Right ventricle myocardium inferior (tissue), 1 donor: ENCODE measurements at places on chromosomes 1 and 21. TPM values are rescaled to one million over a fixed set of nuclear protein-coding genes. Genes with fewer than 3 reads are reported as not detected.

- no peak for DNase-seq
Observed at GRCh38 chr1:231781892-231782291, 155.3 kb downstream of the DISC1 start.

DNA sequence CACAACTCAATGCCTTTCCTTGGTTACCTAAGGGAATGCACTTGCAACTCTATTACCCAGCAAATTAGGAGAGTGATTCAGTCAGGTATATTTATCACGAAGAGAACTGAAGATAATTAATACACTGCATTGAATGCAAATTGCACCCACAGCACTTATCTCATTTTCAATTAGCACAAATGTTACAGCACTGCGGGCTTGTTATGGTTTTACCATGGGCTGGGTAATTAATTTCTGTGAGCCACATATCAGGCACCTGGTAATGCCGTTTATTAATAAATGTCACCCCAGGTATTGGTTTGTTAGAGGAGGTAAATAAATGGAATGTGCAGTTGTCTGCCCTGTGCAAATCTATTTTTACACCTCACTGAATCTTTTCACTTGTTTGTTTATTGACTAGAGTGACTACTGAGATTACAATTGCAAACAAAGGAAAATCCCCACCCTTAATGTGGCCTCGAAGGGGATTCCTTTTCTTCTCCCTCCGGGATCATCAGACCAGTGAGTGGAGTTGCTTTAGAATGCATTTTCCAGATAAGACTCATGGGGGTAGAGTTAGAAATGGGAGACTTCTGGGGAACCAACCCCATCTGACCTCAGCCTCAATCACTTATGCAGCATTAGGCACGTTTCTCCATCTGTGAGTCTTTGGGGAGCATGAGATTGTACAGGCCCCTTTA lies 269.3 kb downstream of the RPS6KC1 start:
- DNase-seq, result no peak

DNA sequence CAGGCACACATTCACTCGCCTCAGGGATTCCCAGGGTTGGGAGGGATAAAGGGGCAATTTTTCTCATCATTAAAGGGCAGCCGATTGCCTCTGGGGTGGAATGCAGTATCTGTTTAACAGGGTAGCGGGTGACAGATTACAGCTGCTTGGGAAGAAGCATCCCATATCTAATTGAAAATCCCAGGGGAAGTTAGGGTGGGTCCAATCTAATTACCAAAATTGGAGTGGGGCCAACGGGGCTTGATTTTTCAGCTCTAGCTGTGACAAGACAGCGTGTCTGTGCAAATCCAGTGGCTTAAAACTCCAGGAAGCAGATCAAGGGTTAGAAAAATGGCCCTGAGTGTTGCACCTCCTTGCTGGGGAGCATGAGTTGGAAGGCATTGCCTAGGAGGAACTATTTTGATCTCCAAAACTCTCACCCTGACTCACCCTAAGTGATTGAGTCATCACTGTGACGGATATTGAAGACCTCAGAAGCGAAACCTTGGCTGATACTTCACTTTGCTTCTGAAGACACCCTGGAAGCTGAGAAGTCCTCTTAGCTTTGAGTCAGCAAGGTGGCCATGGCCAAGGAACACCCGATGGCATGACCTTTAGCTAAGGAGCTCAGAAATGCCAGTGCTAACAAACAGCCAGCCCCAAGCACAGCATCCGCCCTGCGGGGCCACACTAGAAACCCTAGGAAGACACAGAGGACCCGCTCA lies 46.0 kb downstream of the GRHL3 start:
- DNase-seq, result no peak

DNA sequence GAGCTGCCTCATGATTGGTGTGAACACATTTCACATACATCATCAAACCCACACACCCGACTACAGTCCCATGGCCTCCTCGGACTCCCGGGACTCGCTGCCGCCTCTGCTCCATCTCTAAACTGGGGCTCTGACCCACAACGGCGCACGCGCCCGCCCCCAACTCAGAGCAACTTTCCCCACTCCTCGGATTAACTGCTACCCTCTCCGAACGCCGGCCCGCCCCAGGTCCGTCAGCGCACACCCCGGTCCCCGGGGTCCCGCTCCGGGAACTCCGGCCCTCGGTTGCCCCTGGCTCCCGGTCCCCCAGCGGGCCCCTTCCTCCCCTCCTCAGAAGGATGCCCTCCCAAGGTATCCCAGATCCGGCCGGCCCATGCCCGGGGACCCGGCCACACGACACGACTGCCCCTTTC lies 740 bp downstream of the DSTYK start:
- peak; percentile 74 for DNase-seq

DNA sequence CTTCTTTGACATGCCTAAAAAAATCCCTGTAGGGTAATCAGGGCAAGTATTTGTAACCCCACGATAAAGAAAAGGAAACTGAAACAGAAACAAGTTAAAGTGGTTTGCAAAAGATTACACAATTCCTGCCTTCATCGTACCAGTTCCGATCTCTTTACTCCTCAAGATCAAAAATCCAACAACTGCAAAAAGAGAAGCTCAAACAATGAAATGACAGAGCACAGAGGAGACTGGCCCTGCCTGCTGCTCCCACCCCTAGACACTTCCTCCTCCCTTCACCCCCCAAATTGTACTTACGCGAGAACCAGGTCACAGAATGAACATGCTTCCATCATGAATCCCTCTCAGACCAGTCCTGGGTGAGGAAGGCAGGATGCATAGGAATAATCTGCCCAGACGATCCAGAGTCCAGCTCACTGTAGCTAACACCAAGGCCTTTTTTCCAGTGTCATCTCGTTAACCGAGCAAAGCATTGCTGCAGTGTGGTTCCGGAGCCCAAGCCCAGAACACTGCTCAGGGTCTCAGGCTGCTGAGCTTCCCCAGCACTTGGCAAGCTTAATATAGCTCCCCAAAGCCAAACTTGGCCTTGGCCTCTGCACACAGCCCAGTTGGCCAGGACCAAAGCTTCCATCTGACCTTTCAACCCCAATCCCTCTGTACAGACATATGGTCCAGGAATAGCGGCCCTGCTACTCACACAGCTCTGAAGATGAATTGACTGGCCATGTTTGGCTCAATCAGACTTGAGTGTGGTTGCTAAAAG lies 20.3 kb downstream of the RXRG start:
- DNase-seq, result no peak

GRCh38 chr21:39980241-39980820 lies 113.1 kb downstream of the PCP4 start:
- no peak for DNase-seq

GRCh38 chr1:23369335-23370013 lies at the start of gene ZNF436:
Gene ZNF436 (minus strand): TSS chr1:23369836. CDS start chr1:23368005, 1,831 bp downstream.
- DNase-seq, result peak; percentile 91

DNA sequence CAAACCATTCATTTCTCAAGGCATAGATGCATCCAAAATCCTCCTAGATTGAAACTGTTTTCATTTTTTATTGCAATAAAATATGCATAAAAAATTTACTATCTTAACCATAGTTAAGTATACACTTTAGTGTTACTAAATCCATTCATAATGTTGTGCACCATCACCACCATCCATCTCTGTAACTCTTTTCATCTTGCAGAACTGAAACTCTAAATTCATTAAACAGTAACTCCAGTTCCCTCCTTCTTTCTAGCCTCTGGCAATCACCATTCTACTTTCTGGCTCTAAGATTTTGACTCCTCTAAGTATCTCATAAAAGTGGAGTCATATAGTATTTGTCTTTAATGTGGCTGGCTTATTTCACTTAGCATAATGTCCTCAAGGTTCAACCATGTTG lies 236.8 kb downstream of the SMYD3 start:
- DNase-seq, result no peak

DNA sequence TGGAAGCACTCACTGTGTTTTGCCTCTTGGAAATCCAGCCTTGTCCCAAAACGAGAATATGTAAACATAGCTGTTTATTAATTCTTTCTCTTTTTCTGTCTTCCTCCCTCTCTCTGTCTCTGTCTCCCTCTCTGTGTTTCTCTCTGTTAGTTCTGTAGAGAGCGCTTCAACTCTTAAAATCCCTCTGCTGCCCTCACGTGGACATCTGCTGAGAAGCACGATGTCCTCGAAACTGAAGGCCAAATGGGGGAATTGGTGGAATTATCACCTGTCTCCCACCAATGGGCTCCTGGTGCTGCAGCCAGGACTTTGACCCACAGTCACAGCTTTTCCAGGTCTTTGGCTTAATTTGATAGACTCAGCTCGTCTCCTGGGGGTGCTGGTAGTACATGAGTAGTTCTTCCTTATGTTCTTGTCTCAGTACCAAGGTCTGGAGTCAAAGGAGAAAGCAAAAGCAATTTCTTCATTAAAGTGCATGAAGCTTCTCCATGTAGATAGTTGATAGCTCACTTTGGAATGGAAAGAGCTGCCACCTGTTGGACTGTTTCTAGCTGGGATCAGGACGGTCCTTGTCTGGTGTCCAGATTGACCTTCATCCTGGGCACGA lies 5.5 kb upstream of the GBP6 start:
- peak; percentile 82 for DNase-seq

GRCh38 chr1:179321533-179322216 lies 28.1 kb downstream of the SOAT1 start:
- DNase-seq, result no peak

DNA sequence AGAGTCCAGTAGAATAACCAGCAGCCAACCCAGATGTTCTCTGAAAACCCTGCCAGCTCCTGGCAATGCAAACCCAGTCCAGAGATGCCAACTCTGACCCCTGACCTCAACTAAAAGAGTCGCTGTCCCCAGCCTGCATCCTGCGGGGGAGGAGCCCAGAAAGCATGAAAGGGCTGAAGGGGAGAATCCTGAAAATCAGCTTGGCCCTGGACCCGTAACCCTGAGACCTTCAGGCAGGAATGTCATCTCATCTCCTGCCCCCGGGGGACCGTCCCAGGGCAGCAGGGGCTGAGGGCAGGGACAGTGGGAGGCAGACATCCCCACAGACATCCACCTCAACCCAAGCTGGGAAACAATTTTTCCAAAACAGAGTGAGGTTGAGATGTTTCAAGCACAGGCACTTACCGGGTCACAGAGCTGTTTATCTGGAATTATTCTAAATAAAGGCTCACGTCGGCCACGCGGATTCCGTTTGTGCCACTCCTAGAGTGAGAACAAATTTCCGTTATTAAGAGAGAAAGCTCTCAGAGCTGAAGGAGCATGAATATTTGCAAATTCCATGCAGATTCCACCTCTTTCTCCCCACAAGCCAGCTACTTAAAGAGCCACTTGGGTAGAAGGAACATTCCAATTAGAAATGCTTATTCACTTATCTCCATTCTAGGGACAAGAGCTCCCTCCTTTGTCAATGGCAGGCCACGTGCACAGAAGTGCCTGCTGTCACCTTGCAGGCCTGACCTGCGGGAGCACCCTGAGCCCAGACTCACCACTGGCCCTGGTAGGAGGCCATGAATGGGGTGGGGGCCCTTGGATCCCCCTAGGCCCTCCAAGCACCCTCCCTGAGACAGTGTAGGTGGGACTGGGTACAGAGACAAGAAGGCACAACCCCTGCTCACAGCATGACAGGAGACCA lies 240.1 kb downstream of the NPHP4 start:
- no peak for DNase-seq

DNA sequence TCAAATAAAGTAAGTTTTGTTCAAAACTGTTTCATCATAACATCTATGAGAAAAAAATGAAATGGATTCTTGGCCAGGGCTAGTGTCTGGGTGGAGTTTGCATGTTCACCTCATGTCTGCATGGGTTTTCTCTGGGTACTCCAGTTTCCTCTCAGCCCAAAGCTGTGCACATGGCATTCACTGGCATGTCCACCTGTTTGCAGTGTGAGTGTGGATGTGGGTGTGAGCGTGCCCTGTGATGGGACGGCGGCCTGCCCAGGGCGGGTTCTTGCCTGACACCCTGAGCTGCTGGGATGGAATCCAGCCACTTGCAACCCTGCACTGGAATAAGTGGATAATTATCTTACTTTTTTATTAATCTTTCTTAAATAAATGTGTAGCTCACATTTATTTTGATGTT lies 185.5 kb downstream of the RYR2 start:
- no peak for DNase-seq

DNA sequence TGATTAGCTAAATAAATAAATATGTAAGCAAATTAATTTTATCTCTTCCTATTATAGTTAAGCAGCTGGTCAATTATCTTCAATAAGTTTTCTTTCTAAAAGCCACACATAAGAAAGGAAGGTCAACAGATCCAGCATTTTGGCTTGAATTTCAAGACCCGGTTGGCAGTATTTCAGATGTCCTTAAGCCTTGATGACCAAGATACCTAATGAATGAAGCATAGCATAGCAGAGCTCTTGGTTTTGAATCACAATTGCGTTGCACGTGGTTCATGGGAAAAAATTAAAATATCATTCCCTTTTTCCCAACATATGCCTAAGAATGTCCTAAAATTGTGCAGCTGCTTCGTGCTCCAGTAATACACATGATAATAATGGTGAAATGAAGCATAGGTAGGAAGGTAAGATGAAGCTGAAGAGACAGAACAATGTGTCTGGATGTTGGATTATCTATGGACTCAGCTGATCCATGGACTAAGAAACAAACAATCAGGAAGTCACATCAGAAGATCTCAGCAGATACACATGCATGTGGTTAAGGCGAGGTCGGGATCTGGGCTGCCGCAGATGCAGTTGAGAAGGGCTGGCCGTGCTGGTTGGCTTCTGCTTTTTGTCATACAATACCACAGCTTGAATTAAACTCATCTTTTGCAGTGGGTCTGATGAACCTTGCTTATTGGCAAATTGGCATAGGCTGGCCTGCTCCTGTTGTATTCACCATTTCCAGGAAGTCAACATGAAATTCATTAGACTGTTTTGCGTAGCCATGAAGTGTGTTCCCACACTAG lies 284.9 kb upstream of the RUNX1 start:
- DNase-seq, result peak; percentile 76

- no peak for DNase-seq
Observed at GRCh38 chr1:40884055-40884795, 22.1 kb upstream of the CITED4 start.

DNA sequence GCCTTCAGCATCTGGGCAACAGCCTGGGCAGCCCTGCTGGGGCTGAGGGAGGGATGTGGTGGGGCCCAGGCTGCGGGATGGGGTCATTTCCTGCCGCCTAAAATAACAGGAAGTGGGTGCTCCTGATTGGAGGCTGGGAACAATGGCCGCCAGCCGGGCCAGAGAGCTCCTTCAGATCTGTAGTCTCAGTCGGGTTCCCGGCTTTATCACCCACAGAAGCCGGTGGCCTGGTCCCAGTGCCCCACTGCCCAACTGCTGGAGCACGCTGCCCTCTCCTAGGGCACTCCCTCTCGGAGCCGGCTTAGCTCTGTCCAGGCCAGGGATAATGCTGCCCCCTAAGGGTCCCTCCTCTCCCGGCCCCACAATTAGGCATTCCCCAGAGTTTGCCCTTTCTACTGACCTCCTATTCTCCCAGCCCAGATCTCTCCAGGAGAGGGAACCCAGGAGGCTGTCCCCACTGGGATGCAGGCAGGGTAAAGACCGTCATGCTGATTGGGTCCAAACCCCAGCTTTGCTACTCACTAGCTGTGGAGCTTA lies 5.1 kb downstream of the MAP7D1 start:
- peak; percentile 80 for DNase-seq

Gene BCAN
- 0.35 TPM for total RNA-seq

Gene BRINP3
- not detected for total RNA-seq

Gene SPATA45
- not detected for total RNA-seq

Gene PRR9
- not detected for total RNA-seq
